Stimulated activated CD4-positive, alpha-beta T cell treated with anti-CD3 and anti-CD28 coated beads, Interleukin-15, amount 100 ng/mL, for 24 hours (primary cell): ENCODE measurements at places on chromosomes 6 and 20.
A peak's percentile ranks its signal among the peaks of the same experiment; 100 is the strongest.

GRCh38 chr6:136532030-136532429, 18.2 kb downstream of the MAP7 start:
- DNase-seq = no peak

- DNase-seq = no peak
These were observed 31.3 kb downstream of the RARS2 start for GRCh38 chr6:87558446-87558845.

GRCh38 chr20:11429168-11429567, 488.5 kb upstream of the BTBD3 start:
- no peak for DNase-seq

- no peak for DNase-seq
These were observed 20.1 kb downstream of the JAG1 start for GRCh38 chr20:10653599-10654249.

DNA sequence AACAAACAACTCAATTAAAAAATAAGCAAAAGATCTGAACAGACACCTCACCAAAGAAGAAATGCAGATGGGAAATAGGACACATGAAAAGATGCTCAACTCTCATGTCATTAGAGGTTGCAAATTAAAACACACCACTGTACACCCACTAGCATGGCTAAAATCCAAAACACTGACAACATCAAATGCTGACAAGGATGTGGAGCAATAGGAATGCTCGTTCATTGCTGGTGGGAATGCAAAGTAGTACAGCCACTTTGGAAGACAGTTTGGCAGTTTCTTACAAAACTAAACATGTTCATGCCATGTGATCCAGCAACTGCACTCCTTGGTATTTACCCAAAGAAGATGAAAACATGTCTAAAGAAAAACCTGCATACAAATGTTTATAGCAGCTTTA, 47.2 kb downstream of the CDK19 start:
- no peak for DNase-seq

DNA sequence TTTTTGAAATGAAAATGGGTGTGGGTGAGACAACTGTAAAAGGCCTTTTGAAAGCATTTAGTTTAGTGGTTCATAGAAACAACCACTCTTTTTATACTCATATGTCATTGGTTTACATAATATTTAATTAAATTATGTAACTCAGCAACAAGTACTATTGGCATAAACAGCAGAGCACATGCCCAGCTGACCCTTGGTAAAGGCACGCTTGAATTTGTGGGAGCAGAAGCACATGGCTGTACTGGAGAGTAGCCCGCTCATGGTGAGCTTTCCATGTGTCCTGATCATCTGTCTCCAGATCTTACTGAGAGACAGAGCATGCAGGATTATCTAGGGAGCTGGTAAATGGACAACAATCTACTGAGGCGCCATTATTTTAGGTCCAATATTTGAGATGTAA, 17.1 kb upstream of the KLHL31 start:
- DNase-seq = no peak

- no peak for DNase-seq
These were observed 83.7 kb downstream of the MKKS start for GRCh38 chr20:10350188-10350842.

DNA sequence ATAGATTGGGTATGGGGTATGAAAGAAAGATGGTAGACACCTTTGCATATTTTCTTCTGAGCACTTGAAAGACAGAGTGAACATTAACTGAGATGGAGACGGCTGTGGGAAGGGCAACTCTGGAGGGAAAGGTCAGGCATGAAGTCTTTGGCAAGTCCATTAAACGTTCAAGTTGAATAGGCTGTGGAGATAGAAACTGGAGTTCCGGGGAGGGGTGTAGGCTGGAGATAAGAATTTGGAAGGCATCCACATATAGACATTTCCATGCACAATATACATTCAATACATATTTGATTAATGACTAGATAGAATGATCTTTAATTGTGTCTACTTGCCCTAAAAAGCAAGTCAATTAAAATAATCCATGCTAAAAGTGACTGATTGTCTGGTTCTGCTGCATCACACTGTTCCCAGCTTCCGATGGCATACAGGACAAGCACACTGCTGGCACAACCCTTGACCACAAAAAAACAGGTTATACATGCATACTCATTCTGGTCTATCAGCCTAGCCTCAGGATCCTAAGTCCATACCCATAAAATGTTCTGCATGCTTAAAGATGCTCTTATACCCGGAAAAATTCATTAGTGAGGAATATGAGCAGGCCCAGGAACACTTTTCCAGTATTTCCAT, 1.9 kb upstream of the MYLK4 start:
- DNase-seq = no peak

- no peak for DNase-seq
These were observed 27.0 kb upstream of the ADGRF5 start for GRCh38 chr6:46948699-46949098.

GRCh38 chr20:58746620-58747019, 54.0 kb downstream of the NPEPL1 start:
- no peak for DNase-seq

DNA sequence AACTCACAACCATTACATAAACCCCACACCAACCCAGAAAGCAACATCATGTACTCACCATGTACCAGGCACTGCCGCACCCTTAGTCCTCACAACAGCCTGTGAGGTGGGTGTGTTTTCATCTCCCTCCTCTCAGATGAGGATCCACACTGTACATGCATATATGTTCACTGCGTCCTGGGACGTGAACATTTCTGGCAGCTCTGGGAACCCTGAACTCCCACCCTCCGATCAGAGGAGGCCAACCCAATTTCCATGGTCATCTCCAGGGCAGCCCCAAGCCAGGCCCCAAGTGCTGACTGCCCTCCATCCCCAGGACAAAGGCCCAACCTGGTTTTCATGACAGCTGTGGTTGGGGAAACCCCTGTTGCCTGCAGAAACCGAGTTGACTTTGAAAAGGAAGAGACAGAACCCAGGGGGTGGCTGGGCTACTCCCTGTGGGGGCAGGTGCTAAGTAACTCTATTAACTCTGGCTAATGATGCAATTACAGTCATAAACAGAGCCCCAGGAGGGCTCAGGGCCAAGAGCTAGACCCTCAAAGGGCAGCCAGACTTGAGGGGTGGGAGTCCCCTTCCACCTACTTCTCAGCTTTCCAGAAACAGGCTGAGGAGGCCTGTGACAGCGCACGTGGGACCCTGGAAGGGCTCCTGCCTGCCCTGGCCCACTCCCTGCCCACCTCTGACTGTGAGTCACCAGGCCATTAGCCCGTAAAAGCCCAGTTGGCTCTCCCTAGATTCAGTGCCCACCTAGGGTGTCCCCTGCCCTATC, 2.6 kb downstream of the TFEB start:
- peak; percentile 59 for DNase-seq

DNA sequence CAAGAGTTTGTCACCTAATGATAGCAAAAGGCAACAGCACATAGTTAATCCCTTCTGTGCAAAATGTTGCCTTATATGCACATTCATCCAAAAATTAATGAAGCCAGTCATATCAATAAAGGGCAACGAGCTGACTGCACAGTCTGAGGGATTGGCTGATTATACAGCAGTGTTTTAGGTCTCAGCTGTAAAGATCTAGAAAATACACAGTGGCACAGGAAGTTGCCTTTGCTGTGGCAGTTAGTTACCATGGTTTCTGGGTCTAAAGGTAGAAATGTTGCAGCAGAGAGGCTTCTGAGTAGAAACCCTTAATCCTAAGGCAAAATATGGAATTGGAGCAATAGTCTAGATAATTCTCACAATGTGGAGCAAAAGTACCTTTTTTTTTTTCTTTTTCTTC, 89.7 kb downstream of the SMPDL3A start:
- no peak for DNase-seq

- DNase-seq = no peak
These were observed 28.6 kb downstream of the MYLIP start for GRCh38 chr6:16157492-16157891.

GRCh38 chr20:56842056-56842455, 212.9 kb downstream of the TFAP2C start:
- no peak for DNase-seq

DNA sequence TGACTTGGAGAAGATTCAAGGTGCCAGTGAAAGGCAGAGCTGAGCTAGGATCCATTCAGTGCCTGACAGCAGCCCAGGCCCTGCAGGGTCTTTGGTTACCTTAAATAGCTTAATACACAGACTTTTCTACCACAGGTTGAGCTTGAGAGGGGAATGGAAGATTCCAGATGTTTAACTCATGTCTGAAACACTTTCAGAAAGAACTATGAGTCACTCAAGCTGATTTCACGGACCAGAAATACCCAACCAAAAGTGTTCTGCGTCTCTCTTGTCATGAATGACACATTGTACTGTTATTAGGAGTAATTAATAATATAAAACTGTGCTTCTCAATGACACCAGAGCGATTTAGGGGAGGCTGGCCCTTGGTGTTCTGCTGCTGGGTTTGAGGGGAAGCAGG, 6.4 kb upstream of the PMEPA1 start:
- no peak for DNase-seq

DNA sequence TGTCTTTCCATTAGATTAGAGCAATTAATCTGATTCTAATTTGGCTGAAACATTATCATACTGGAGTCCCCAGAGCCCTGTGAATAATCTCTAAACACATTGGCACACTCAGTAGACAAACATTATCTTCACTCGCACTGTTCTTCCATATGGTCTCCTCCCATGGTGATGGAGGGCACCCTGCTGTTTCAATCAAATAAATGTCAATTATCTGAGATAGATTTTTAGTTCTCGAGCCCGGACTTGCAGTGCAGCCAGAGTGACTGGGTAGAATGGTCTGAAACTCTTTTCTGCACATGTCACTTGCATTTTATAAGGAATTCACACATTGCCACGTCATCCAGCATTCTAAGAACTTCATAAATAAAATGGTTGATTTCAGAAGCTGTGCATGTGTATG, 90.6 kb upstream of the MAP3K7 start:
- no peak for DNase-seq

- peak; percentile 22 for DNase-seq
These were observed 39.0 kb downstream of the MAN1A1 start for GRCh38 chr6:119310486-119311036.

DNA sequence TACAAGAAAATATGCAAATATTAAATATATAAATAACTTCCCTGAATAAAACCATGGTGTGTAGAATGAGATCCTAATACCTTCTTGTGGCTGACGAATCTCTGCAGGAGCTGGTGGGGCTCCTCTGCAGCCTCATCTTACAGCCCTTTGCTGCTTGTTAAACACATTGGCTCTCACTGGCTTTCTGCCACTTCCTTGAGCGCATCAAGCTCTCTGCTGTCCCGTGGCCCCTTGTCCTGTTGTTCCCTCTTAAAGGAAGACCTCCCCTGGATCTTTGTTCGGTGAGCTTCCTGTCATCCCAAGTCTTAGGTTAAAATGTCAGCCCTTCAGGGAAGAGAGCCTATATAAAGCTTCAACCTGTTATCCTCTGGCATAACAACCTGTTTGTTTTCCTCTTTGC, 519.6 kb downstream of the DOK5 start:
- DNase-seq = no peak

GRCh38 chr20:64095927-64096326, 11.4 kb downstream of the NPBWR2 start:
- DNase-seq = no peak

GRCh38 chr6:112770308-112770707, 423.2 kb downstream of the RFPL4B start:
- DNase-seq = no peak

GRCh38 chr6:37777272-37777834, 42.2 kb upstream of the ZFAND3 start:
- DNase-seq = no peak

DNA sequence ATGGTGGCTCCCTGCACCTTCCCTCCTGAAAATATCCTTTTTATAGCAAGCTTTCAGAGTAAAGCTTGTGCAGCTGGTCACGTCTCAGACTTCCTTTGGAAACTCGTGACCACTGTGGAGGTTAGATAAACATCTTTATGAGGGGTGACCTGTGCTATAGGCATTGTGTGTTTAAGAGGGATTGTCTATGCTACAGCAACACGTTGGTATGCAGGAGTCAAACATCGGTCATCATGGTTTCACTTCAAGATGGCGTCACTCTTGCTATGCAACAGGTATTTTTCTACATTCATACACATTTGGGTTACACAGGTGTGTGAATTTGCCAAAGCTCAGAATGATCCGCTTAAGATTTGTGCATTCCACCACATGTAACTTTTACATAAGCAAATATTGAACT, 14.6 kb upstream of the BLCAP start:
- no peak for DNase-seq

- DNase-seq = no peak
These were observed 1.9 kb downstream of the EDN1 start for GRCh38 chr6:12291839-12292604.

DNA sequence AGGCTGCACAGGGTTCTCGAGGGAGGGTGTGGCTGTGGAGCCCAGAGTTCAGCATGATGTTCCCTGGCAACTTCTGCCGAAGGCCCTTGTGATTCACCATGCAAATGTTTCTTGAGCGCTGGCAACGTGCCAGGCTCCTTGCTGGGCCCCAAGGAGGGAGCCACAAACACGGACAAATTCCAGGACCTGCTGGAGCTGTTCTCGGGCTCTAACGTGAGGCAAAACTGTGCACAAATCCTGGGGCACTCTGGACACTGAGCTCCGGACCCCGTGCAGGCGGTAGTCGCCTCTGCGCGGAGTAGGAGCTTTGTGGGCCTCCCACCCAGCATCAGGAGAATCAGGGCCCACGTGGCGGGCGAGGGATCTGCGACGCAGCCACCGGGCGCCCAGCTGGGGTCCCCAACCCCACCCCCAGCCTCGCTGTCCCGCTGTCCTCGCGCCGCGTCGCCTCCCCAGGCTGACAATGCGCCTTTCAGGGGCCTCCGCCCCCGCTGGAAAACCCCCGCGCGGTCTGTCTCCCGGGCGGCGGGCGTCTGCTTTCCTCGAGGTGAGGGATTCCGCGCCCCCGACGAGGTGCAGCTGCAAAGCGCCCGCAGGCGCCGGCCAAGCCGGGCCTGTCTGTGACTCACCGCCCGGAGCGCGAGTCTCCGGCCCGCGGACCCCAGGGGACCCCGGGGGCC, 31.7 kb upstream of the SCUBE3 start:
- no peak for DNase-seq

DNA sequence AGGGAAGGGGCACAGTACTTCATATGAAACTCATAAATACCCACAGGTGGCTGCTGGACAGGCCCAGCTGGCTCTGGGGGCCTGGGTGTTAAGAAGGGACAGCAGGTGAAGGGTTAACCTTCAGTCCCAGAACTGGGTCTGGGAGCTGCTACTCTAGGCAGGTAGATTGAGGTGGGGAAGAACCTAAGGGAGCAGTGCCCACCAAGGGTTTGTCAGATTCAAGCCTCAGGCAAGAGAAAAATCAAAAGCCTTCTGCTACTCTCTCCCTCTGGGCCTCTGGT, 5.6 kb downstream of the RPL10A start:
- peak; percentile 47 for DNase-seq
